ENCODE measurements at places on chromosomes 7 and 10. TPM values are rescaled to one million over a fixed set of nuclear protein-coding genes. Genes with fewer than 3 reads are reported as not detected.
A peak's percentile ranks its signal among the peaks of the same experiment; 100 is the strongest.

- DNase-seq = peak; percentile 30
These were observed 191.0 kb downstream of the DNAH11 start for GRCh38 chr7:21733837-21734236.

DNA sequence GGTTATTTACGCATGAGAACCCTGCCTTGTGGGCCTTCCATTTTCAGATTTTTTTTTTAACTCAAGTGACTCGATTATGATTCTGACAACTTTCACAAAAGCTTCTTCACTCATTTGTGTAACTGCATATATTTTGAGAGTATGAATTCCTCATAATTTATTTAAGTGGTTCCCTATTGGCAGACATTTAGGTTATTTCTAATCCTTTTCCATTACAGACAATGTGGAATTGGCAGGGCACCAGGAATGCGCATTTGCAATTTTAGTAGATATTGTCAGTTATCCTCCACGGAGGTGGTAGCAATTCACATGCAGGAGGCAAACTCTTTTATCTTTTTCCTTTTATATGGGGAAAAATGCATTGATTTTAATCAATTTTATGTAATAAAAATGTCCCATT is 2.5 kb downstream of the TMEM176B start:
- DNase-seq = no peak

- DNase-seq = peak; percentile 87
These were observed 1.2 kb downstream of the RARRES2 start for GRCh38 chr7:150340024-150340749.

GRCh38 chr10:132135053-132135872 is 51.5 kb upstream of the DPYSL4 start:
- DNase-seq = peak; percentile 16

- DNase-seq = no peak
These were observed 173.0 kb upstream of the RHEB start for GRCh38 chr7:151692721-151693120.

TAS2R41 gene
- not detected for total RNA-seq

Measured in right lobe of liver (tissue), 6 donors.